ENCODE measurements at places on chromosomes 6 and 20.

DNA sequence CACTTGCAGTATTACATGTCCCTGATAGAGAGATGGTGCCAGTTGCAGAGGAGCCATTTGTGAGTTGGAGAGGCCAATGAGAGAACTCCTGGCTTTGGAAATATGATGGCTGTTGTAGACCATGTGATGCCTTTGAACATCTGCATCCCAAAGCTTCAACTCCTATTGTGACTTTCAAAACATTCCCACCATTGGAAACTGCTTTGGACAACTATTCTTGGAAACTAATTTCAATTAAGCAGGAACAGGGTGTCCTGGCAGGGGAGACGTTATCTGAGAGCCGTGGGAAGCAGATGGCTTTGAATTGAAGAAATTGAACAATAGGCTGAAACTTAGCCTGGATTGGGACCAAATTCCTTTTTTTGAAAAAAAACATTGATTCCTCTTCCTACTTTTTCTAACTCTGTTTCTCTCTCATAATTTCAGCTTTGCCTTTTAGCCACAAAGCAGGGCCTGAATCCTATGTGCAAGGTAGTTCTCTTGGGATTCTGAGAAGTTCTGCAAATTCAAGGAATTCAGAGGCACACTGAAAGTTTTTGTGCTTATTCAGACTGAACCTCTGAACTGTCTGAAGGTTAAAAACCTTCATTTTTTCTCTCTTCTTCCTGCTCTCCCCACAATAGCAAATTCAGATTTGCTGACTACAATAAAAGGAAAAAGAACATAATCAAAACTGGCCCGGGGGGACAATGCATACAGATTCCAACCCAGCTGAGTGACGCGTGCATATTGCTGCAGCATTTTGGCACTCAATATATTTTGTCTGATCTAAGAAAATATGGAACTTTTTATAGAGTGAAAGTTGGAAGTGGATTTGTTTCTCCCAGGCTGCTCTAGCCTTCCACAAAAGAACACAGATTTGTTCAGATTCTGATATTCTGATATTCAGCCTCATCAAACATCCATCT, 720.4 kb upstream of the CHD6 start:
- no peak for DNase-seq

DNA sequence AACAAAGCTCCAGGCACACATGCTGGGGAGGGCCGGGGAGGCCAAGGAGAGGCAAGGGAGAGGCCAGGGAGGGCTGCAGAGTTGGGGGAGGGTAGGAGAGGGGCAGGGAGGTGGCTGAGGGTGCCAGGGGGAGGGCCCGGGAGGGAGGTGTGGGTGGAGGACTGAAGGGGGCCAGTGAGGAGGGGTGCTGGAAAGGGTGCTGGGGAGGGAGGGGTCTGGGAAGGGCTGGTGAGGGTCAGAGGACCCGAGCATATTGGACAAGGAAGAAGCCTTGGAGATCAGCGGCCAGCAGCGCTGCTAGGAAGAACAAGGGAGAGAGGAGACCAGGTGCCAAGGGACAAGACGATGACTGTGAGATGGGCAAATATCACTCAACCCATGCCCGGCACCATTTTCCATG, 49.7 kb upstream of the GPR31 start:
- no peak for DNase-seq

- DNase-seq: no peak
Observed at GRCh38 chr6:160781298-160781697, 79.3 kb downstream of the PLG start.

GRCh38 chr20:36183155-36183944, 28.8 kb downstream of the EPB41L1 start:
- DNase-seq: no peak

DNA sequence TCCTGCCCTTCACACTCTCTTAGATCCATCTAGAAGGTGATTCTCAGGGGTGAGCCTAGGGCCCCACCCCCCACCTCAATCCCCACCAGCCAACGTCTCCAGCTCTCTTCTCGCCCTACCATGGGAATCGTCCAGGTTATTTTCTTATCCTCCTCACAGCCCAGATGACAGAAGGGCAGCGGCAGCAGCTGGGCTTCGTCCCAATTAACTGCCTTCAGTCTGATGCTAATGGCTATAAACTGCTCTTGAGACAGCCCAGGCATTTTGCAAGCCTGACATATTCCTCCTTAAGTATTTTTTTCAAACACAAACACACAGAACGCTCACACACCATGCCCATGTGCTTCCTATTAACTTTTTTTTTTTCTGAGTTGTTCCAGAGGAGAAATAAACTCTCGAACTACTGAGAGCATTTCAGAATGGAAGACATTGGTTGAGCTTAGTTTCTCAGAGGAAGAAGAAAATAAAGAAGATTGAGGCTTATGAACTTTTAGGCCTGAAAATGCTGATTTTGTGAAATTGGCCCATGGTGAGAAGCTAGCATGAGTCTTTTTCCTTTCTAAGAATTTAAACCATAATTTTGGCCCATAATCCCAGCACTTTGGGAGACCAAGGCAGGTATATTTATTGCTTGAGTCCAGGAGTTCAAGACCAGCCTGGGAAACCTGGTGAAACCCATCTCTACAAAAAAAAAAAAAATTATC, 124.6 kb downstream of the EYA2 start:
- DNase-seq: peak; percentile 79

- DNase-seq: no peak
Observed at GRCh38 chr6:118240878-118241528, 307.1 kb upstream of the PLN start.

GRCh38 chr20:10328897-10329255, 105.1 kb downstream of the MKKS start:
- DNase-seq: no peak

DNA sequence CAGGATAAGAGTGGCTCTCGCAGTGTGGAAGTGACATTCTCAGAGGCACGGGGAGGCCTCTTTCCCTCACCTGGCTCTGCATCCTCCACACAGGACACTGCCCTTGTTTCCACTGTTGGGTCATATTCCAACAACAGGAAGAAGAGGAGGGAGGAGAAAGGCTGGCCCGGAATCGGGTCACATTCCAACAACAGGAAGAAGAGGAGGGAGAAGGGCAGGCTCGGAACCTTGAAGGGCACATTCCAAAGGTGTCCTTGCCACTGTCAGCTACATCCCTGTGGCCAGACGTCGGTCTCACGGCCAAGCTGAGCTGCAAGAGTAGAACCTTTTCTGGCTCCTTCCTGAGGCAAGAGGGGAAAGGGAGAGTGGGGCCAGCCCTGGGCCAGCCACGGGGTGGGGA, 25.4 kb downstream of the CHRNA4 start:
- DNase-seq: no peak

DNA sequence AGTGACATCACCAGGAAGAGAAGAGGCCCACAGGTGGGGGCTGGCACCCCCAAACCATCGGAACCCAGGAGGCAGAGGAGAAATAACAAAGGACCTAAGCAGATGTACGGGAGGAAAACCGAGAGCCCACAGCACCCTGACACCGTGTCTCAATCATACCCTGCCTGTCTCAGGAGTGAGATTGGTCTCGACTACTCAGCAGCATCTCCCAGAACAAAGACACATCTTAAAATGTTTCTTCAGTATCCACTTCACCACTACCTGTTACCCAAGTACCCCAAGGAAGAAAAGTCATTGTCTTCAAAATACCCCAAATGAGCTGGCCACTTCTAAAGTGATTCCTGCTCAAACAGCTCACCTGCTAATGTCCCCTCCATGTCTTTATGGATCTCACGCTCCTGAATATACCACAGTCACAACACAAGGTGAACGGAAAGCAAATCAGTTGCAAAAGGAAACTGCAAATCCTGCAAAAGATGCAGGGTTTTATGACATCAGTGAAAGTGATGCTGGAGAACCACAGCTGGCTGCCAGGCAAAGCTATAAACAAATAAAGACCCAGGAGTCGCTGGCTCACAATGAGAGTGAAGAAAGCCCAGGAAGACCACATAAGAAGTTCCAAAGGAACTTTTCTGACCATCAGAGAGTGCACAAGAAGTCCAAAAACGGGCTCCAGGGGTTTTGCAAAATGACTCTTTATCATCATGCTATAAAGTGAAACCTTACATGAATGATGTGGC, 44.1 kb downstream of the PREX1 start:
- peak; percentile 40 for DNase-seq

DNA sequence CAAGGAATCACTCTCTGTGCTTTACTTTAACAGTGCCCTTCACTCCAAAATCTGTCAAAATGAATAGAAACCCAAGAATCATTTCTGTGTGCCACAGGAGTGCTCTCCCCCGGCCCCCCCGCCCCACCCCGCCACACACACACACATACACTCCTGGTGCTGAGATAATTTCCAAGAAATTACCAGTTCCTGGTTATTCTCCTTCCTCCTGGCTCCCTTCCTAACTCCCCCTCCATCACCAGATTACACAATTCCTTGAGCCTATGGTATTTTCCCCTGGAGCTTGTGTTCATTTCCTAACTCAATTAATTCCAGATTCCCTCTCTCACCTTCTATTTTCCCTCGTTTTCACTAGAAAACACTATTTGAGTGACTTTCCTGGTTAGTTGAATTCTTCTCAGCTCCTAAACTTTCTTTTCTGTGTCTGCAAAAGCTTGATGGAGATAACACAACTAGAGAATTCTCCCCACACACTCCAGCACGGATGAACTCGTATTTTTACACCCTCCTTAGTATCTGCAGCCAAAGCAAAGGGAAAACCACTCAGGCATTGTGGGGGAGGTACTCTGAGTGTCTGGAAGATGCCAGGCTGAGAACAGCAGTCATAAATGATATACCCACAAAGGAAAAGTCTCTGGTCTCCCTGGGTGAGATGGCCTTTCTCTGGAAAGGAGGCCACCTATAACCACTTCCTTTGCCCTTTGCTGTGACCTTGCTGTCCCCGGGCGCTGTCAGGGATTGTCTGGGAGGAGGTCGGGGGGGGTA, 1.9 kb upstream of the SLC24A3 start:
- DNase-seq: no peak

GRCh38 chr6:44237021-44237812, 9.7 kb upstream of the HSP90AB1 start:
- peak; percentile 96 for DNase-seq

DNA sequence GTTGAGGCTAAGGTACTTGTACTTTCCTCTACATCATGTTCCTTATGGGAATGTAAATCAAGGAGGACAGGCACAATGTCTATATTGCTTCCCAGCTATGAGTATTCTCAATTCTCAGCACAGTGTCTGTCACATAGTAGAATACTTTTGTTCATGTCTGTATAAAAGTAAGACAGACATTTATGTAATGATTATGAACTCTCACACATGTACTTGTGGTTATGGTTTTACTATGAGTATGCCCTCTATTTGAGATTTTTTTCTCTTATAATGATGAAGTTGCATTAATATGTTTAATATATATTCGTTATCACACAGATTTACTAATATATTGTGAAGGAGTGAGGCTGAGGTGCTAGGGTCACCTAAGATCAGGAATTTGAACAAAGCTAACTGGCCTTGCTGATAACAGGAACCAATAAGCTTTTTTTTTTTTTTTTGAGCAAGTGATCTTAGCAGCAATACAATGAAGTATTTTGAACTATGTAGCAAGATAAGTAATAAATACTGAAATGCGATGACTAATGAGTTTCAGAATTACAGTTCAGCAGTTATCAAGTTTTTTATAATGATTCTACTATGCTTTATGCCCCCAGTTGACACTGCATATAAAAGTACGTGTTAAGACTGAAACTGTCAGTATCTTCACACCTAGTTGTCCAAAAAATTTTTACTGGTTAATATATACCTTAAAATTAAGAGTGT, 623.1 kb downstream of the HTR1B start:
- DNase-seq: no peak

DNA sequence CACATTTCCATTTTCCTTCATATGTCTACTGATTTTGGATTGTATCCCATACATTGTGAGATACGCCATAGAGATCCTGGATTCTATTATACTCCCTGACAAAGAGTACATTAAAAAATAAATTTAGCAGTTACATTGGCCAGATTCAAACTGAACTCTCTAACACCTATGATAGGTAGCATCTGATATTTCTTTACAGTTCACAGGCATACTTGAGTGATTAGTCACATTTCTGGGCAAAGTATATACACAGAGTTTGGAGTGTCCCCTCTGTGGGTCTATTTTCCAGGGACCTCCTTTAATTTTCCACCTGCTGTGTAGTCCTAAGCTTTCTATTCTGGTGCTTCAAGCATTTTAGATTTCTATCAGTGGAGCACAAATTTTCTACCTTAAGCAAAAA, 96.4 kb downstream of the TBC1D32 start:
- DNase-seq: no peak

DNA sequence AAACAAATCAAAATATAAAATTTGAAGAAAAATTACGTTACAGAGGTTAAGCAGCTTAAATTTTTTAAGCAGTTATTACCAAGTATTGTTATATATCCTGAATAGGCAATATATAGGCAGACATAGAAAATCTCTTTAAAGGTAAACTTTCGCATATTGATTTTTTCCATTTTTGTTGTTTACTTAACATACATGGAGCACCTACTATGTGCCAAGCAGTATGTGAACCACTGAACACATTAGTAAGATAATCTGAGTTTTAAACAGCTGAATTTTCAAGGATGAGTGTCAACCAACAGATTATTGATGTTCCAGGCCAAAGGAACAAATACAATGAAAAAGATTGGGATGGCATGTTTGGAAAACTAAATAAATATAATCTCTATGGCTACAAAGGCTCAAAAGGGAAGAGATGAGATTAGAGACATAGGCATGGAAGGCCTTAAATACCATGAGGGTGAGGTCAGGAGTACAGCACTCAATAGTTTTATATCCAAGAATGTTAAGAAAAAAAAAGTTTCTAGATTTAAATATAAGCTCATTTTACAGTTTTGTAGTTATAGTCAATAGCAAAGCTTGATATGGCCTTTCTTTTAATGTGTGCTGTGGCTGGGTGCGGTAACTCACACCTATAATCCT, 277.5 kb downstream of the PTPRK start:
- DNase-seq: no peak

GRCh38 chr20:25541676-25542075, 43.7 kb downstream of the NINL start:
- DNase-seq: no peak

GRCh38 chr20:49668181-49668877, 45.3 kb downstream of the B4GALT5 start:
- DNase-seq: no peak

GRCh38 chr6:15361197-15361596, 115.3 kb downstream of the JARID2 start:
- no peak for DNase-seq

DNA sequence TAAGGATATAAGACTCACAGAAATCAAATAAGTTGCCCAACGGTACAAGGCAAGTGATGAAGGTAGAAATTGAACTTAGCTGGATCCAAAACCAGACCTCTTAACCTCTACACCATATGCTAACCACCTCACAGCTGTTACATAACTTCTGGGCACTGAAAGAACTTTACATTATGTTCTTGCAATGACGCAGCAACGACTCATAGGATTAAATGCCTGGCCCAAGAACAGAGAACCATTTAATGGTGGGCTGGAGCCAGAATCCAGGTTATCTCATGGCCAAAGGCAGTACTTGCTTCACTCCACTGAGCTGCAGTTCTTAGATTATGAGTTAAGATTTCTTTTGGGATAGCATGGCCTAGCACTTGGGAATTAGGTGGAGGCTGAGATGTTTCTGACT, 4.4 kb downstream of the TRMT6 start:
- peak; percentile 6 for DNase-seq

DNA sequence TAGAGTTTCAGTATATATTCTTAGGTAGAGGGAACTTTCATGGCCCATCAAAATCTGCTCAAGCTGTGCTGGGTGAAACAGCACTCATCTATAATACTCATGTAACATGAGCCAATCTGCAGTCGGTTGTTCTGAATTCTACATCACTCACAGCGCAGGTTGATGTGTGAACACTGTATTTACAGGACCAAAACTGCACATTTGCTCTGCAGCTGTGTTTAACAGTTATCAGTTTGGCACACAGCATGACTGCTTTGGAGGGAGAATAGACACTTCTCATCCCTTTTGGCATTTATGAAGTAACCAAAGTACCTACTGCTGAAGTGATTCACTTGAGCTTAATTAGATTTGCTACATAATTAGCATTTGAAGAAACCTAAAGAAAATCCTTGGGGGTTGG, 225.1 kb downstream of the BCKDHB start:
- DNase-seq: no peak

Data from stromal cell of bone marrow (primary cell).